ENCODE measurements at places on chromosomes 3 and 15.

DNA sequence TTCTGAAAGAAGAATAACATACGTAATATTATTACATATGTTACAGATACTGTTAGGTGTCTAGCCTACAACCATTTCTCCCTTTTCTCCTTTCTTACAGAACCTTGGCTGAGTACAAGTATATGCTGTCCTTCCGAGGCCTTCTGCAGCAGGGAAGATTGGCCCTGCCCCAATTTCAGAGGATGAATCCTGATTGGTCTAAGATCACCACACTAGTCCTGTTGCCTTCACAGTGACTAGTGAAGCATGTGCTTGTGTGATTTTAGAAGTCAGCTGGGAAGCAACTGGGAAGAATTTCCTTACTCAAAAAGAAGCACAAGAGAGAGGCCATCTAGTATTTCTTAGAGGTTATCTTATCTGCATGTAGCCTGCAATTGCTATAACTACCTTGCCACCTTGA is 30.6 kb upstream of the MECOM start:
- DNase-seq: no peak

- no peak for DNase-seq
Observed at GRCh38 chr3:48344867-48345507, 11.5 kb upstream of the SPINK8 start.

- DNase-seq: no peak
Observed at GRCh38 chr3:188166441-188166840, 12.5 kb downstream of the LPP start.

GRCh38 chr3:154304116-154304786 is 20.0 kb downstream of the DHX36 start:
- DNase-seq: peak; percentile 16

DNA sequence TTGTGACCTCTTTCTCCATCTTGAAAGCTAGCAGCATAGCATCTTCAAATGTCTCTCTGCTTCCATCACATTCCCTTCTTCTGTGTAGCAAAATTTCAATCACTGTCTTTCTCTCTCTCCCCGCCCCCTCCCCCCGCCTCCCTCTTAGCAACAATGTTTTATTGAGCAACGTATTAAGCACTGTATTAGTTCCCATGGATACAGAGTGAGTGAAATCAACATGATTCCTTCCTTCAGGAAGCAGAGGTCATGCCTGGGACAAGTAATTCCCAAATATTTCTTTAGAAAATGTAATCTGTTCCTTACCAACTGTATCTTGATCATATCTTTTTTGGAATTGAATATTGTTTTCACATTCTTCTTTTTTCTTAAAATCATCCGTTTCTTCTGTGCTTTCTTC is 373.7 kb upstream of the NECTIN3 start:
- peak; percentile 39 for DNase-seq

DNA sequence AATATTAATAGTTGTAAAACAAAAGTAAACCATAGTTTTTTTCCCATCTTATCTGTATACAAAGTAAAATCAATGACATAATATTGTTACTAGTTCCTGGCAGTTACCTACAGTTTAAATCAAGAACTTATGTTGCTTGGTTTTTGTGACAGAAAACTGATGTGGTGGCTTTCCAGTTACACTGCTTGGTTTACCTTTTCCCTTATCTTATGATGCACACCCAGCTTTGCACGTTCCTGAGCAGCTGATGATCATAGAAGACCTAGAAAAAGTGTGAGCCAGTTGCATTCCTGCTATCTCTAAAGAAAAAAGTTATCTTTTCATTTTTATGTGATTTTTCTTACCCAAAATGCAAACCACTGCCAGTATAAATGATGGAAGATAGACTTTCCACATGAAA is 36.4 kb upstream of the LAMP3 start:
- DNase-seq: no peak
